ENCODE measurements at places on chromosomes 4 and X.

DNA sequence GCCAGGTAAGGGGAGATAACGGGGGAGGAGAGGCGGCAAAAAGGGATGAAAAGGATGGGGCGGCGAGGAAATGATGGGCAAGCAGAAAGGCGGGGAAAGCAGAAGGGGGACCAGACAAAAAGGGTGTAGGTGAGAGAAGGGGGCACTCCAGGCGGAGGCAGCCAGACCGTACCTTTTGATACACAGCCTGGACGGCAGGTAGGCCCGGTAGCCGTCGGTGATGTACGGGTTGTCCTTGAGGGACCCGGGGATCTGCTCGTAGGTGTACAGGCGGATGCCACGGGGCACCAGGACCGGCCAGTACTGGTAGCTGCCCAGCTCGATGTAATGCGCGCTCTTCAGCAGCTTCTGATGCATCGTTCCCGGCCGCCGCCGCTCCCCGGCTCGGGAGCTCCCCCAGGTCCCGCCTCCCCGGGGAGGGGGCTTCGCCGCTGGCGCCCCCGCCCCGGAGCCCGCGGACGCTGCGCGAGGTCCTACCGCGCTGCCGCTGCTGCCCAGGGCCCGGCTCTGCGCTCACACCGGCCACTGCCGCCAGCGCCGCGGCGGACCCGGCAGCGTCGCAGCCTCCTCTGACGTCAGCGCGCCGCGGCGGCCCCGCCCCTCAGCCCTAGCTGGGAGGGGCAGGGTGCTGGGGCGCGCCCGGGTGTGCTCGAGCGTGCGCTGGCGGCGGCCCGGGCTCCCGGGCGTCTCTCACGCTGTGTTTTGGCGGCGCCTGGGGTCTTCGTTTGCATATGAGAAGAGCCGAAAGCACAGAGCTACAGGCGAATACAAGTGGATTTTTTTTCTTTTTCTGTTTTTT lies at the start of gene PAQR3:
Gene PAQR3 (minus strand): TSS at position 571 of the 799 bp plus-strand sequence. CDS start 214 bp downstream, at position 357.
- DNase-seq = peak; percentile 84

DNA sequence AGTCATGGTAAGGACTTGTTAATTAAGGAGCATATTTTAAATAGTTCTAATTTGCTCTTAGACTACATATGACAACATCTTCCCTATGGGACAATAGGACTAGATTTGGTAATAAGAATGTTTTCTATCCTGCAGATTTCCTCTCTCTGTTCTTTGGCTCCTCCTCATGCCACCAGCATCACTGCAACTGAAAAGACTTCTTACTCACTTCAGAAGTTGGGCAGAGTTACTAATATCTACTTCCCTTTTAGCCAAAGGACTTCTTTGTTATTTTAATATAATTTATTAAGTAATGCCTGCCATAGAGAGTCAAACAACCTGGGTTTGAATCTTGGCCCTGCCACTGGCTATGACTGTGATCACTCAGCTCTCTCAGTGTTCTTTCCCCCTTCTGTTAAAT lies 16.4 kb downstream of the MMAA start:
- no peak for DNase-seq

- no peak for DNase-seq
These were observed 19.0 kb downstream of the MAB21L2 start for GRCh38 chr4:150600812-150601445.

DNA sequence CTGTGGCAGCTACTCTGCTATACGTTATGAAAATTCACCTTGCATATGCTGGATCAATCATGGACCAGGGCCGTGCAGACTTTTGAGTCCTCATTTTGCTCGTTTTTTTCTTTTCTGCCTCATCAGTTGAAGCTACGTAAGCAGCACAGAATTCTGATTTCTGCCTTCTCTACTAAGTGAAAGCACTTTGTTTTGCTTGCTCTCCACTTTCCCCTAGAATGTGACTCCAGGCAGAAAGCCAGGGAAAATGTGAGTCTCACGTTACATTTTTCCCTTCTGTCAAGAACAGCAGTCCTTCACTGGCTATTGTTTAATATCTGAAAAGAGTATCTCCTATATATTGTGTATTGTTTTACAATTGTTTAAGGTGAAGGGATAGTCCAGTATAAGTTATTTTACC lies 1840.1 kb downstream of the PCDH7 start:
- DNase-seq = no peak

- no peak for DNase-seq
These were observed 37.5 kb upstream of the IQSEC2 start for GRCh38 chrX:53318766-53319353.

DNA sequence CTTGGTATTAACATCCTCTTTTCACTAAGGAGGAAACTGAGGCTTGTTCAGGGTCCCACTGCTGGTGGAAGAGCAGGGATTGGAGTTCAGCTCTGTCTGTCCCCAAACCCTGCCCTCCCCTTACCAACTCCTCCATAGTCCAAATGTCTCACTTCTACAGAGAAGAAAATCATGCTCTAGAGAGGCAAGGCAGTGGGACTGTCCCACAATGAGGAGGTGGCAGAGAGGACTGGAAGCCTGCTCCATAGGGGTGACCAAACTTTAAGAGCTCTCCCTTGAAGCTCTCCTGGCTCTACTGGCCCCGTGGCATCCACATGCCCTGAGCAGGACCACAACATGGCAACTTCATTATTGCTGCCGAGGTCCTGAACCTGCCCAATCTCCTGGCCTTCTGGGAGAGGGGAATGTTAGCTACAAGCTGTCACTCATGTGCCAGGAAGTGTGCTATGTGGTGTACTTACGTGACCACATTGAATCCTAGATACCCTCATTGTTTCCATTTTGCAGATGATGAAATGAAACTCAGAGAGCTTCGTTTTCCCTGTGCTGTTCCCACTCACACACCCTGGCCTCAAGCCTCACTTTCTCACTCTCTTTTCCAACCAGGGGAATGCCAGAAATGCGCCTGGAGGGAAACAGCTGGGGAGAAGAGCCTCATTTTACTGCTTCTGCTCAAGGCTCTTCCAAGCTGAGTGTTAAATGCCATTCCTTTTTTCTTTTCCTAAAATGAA lies 71.5 kb downstream of the ANAPC4 start:
- no peak for DNase-seq

DNA sequence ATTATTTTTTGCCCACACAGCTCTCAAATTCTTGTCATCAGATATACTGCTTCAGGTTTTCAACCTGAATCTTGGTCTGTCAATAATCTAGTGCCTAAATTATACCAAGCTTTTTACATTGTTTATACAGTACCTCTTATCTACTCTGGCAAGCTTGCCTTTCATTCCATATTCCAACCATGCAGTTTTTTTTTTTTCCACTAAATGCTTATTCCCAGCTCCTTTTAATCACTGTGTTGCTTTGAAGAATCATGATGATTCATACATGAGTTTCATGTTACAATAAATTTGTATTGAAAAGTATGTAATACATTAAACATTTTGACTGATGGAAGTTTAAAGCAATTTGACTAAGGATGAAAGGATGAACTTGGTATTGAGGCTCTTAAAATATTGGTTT lies 949.0 kb downstream of the CCSER1 start:
- no peak for DNase-seq

DNA sequence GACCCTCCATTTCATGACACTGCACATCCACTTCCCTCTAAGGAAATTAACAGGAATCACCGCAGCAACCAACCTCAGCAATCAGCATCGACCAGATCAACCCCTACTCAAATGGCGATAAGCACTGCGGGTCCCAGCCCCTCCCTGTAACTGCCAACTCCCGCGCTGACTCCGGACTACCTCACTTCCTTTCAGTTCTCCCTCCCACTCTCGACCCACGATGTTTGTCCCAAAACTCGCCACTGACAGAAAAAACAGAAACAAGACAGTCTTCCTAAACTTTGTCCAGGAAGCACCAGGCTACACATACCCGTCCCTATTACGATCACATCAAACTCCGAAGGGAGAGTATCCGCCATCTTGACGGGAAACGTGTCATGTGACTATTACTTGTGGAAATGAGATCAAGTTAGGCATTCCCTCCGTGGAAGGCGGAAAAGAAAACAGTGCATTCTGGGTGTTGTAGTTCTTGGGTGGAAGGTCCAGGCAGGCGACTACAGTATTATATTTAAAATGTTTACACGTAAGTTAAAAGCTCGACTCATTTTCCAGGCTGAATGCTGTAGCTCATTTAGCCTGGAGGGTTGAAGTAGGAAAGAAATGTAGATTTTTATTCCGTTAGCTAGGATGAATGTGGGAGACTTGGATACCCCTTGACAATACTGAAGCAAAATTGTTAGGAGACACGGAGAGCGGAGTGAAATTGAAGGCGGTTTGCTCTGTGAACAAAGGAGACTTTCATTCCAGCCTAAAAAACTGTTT lies at the start of gene CHM:
Gene CHM (minus strand): TSS at position 385 of the 762 bp plus-strand sequence. CDS start 26 bp downstream, at position 359.
- peak; percentile 9 for DNase-seq

GRCh38 chr4:152968806-152969394 lies 32.8 kb downstream of the FHDC1 start:
- no peak for DNase-seq

GRCh38 chrX:141405853-141406492 lies 163.7 kb upstream of the SPANXC start:
- no peak for DNase-seq

- DNase-seq = no peak
These were observed 342.9 kb upstream of the ADGRL3 start for GRCh38 chr4:60857130-60857753.

- DNase-seq = no peak
These were observed 23.5 kb downstream of the TIGD2 start for GRCh38 chr4:89134775-89135319.

DNA sequence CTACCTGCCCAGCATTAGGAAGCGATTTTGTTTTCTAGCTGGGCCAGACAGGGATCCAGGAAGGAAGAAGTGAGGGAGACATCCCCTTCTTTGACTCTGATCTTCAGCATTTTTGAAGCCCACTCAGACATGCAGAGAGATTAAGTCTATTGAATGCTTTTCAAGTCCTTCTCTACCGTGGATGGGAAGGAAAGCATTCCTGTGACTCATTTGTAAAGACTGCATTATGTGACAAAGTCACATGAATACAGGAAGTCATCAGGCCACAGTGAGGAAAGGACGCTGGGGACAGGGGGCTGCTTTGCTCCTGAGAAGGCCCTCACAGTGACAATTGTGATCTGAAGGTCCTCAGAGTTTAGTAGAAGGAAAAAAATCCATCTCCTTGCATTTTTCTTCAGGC lies 67.4 kb upstream of the GBA3 start:
- DNase-seq = no peak

DNA sequence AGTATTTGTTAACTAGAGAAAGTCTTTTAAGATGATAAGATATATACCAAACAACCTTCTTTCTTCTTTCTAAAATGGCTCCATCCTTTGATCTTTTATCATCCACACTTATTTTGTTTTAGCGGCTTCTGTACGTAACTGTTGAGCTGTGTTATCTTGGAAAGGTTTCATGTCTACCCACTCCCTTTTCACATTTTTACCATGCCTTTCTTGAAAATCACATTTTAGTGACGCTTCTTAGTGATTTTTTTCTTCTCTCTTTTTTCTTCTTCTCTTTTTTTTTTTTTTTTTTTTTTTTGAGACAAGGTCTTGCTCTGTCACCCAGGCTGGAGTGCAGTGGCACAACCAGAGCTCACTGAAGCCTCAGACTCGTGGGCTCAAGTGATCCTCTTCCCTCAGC lies 135.1 kb downstream of the CHIC2 start:
- DNase-seq = no peak

- no peak for DNase-seq
These were observed 68.1 kb downstream of the DIAPH2 start for GRCh38 chrX:96752781-96753180.

DNA sequence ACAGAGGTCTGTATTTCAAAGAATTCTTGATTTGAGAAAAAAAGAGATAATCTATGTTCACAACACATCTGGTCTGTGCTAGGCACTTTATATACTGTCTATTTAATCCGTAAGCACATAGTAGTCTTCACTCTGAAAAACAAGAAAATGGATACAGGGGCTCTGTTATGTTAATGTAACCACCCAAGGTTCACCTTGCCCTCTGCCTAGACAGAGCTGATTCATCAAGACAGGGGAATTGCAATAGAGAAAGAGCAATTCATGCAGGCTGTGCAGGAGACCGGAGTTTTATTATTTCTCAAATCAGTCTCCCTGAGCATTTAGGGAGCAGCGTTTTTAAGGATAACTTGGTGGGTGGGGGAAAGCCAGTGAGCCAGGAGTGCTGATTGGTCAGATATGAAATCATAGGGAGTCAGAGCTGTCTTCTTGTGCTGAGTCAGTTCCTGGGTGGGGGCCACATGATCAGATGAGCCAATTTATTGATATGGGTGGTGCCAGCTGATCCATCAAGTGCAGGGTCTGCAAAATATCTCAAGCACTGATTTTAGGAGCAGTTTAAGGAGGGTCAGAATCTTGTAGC lies 92.9 kb upstream of the TNIP3 start:
- no peak for DNase-seq

DNA sequence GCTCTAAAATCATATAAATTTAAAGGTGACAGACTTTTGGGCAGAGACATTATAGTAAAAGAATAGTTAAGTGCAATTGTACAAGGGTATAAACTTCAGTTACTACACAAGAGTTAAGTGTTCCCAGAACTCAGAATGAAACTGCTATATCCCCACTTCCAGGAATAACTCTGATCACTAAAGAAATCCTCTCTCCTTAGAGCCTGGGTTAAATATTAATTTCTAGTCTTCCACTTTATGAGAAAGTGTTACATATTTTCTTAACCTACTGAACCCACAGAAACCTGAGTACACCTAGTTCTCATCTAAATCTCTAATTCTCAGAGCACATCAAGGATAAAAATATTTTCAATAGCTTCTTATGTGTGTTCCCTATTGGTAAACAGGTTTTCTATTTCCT lies 99.1 kb upstream of the USP38 start:
- no peak for DNase-seq

DNA sequence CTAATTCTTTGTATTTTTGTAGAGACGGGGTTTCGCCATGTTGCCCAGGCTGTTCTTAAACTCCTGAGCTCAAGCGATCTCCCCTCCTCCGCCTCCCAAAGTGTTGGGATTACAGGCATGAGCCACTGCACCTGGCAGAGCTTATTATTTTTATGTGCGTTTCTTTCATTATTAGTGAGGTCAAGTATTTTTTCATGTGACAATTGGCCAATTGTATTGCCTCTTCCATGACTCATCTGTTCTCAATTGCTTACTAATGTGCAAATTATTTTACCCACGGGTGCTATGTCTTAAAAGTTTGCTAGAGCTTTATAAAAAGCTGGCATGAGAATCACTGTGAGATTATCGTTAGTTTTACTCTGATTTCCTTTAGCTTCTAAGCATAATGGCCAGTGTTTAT lies 13.0 kb upstream of the ARX start:
- DNase-seq = no peak

DNA sequence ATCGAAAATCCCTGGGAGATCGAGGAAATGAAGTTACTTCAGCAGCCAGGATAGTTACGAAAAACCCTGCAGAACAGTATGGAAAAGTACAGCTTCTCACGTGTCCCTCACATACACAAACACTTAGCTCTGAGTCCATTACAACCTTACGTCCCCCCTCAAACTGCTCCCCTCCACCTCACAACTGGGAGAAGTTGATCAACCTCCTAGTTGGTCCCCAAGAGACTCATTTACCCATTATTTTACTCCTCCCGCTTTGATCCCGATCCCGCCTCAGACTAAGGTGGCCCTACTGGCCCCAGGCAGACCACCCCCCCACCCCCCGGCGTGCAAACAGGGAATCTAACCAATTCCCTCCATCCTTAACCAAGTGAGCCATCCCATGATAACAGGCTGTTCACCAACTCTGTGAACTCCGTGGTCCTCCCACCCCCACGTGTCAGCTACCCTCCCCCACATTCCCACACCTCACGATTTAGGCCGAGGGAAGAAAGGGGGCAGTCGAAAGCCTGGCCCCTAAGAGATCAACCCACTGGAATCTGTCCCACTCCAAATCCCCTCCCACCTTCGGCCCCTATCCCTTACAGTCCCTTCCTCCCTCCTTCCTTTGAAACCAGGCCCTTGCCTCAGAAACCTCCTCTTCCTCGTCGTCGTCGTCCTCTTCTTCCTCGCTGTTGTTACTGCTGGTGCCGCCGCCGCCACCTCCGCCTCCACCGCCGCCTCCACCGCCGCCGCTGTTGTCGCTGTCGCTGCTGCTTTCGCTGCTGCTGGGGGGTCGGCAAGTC lies 755 bp downstream of the ANKRD17 start:
- DNase-seq = no peak

Data from stimulated activated CD4-positive, alpha-beta T cell treated with anti-CD3 and anti-CD28 coated beads, TNF-alpha, amount 100 ng/mL, for 1 hour (primary cell).